ENCODE measurements at places on chromosomes 1 and 21. TPM values are rescaled to one million over a fixed set of nuclear protein-coding genes. Genes with fewer than 3 reads are reported as not detected.

- no peak overlapping the region for H3K27ac ChIP-seq
- DNase-seq: no peak
- no peak overlapping the region for H3K4me3 ChIP-seq
- no peaks in the 10 kb centered on the region for H3K4me1 ChIP-seq
Observed at GRCh38 chr1:224061436-224061835, 52.5 kb upstream of the FBXO28 start.

TMEM59 gene
- total RNA-seq: 138 TPM

DNA sequence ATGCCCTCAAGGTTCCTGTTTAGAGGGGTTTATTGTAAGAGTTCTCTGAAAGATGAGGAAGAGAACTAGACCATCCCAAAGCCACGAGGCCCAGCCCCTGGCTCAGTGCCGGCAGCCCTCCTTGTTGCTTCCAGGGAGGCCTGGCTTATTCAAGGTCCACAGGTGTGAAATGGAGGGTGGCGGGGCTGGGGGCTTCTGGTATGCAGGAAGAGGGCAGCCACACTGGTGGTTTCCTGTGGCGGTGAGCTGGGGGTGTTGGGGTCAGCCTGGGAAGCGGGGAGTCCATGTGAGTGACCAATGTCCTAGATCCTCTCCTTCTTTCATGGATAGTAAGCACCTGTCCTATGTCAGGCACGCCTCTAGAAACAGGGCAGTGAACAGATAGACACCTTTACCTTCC, 138.2 kb downstream of the CAMTA1 start:
- no peaks in the 10 kb centered on the region for H3K4me1 ChIP-seq
- H3K27me3 ChIP-seq: no peaks in the 10 kb centered on the region
- H3K27ac ChIP-seq: no peak overlapping the region
- no peak for DNase-seq
- no peak overlapping the region for H3K4me3 ChIP-seq

- DNase-seq: no peak
- no peak overlapping the region for H3K4me3 ChIP-seq
- no peak overlapping the region for H3K27ac ChIP-seq
- H3K27me3 ChIP-seq: no peaks in the 10 kb centered on the region
Observed at GRCh38 chr1:167797015-167797414, 75.2 kb downstream of the MPZL1 start.

DNA sequence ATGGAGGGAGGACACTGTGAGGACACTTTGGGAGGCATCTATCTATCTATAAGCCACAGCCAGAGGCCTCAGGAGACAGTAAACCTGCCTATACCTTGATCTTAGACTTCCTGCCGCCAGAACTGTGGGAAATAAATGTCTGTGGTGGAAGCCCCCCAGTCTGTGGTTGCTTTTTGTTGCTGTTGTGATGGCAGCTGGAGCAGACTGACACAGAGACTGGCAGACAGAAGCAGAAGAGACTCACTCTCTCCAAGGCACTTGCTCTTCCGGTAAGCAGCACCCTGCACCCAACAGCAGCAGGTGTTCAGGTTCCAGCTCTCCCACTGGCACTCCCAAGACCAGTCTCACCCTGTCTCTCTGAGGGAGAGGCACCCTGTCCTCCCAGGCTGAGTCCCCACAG, 297.6 kb downstream of the TTLL7 start:
- H3K36me3 ChIP-seq: no peaks in the 10 kb centered on the region
- no peak for DNase-seq
- H3K27ac ChIP-seq: no peak overlapping the region
- H3K27me3 ChIP-seq: no peaks in the 10 kb centered on the region
- H3K4me1 ChIP-seq: peaks cover 13% of the 10 kb centered on the region
- H3K4me3 ChIP-seq: no peak overlapping the region

Measured in T-cell (primary cell).